ENCODE measurements at places on chromosomes 5 and 9.
A peak's percentile ranks its signal among the peaks of the same experiment; 100 is the strongest.

DNA sequence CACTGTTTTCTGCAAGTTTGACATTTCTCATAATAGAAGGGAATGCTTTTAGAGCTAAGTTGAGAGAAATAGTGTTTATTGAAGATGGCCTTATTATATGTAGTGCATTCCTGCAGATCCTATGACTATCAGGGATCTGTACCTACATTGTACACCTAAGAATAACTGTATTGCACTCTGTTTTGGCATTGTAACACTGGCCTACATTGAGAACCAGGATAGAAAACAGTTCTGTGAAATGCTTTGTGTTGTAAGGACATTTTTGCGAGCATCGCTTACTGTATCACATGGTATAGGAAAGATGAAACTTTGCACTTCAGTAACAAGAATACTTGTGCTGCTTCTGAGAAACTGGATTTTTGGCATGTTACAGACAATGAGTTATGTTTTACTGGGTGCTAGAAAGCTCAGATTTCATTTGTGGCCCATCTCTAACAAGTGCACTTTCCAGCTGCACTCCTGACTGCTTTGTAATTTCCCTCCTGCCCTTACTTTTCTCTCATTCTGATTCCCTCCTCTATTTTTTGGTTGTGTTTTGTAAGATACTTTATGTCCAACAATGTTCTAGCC is 30.6 kb downstream of the C9orf85 start:
- DNase-seq: peak; percentile 23

GRCh38 chr9:118782790-118783463 is 586.3 kb downstream of the BRINP1 start:
- no peak for DNase-seq

- DNase-seq: peak; percentile 75
These were observed 16.7 kb downstream of the NDUFAF2 start for GRCh38 chr5:60961685-60962084.

DNA sequence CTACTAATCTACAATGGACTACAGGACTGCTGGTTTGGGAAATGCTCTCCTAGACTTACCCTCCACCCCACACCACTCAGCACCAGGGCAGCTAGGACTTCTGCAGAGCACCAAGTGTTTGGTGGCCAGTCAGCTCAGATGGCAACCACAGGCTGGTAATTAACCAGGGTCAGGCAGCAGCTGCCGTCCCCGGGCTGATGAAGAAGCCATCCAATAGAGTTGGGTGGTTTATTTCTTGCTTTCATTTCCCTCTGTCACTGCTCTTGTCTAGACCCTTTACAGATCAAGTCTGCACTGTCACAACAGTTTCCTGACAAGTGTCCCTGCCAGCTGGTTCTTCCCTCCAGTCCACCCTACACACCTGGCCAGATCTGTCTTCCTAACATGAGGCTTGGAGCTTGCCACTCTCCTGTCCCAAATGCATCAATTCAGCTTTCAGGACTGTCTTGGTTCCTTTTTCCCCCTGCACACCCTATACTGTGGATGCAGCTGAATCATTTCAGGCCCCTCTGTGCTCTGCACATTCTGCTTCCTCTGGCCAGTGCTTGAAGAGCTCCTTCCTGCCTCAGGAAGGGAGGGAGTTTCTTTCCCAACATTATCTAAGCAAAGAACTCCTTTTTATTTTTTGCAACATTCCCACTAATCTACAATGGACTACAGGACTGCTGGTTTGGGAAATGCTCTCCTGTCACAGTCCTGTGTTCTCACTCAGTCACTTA is 30.2 kb upstream of the HSPA9 start:
- DNase-seq: no peak

GRCh38 chr9:21295992-21296391 is 9.1 kb downstream of the IFNA5 start:
- no peak for DNase-seq

DNA sequence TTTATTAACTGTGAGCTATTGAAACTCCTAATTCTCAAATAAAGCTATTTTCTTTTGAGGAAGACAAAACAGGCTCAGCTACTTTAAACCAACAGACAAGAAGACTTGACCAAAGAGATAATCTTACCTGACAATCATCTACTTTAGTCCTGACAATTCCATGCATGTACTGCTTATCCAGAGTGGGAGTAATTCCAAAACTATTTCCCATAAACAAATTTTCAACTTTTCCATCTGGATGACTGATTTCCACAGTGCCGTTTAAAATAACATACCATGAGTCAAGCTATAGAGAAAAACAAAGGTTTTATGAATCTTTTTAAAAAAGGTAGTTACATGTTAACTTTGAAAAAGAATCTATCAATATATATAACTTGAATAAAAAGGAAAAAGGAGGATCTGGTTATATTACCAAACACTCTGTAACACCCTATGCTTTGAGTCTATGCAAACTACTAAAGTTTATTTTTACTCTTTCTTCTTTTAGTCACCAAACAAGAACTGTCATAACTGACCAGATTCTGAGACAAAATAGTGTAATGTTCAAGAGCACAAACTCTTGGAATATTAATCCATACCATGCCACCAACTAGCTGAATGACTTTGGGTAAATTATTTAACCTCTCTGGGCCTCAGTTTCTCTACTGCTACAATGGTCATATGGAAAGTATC is 129.7 kb downstream of the RAPGEF6 start:
- DNase-seq: peak; percentile 16

- peak; percentile 99 for DNase-seq
These were observed 12.5 kb upstream of the CTSL start for GRCh38 chr9:87713278-87713987.

GRCh38 chr9:12859704-12860251 is 85.0 kb downstream of the LURAP1L start:
- peak; percentile 67 for DNase-seq

DNA sequence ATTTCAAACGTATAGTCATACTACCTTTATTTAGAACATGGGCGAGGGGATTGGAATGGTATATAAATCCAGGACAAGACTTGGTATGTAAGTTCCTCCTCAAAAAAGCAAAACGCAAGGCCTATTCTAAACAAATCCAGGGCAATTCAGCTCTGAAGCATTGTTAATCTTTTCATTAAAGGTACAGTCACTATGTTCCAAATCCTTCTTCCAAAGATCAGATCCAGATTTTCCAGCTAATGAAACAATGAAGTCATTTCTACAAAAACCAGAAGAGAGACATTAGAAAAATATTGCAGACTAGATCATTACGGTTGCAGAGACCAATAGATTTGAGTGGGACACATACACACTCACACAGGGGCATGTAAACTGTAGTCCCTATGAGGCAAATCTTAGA is 116.1 kb upstream of the BNC2 start:
- DNase-seq: peak; percentile 37

- peak; percentile 96 for DNase-seq
These were observed 19.7 kb downstream of the MYO10 start for GRCh38 chr5:16916262-16916878.

- DNase-seq: no peak
These were observed 10.9 kb upstream of the CLIC3 start for GRCh38 chr9:137007108-137007815.

DNA sequence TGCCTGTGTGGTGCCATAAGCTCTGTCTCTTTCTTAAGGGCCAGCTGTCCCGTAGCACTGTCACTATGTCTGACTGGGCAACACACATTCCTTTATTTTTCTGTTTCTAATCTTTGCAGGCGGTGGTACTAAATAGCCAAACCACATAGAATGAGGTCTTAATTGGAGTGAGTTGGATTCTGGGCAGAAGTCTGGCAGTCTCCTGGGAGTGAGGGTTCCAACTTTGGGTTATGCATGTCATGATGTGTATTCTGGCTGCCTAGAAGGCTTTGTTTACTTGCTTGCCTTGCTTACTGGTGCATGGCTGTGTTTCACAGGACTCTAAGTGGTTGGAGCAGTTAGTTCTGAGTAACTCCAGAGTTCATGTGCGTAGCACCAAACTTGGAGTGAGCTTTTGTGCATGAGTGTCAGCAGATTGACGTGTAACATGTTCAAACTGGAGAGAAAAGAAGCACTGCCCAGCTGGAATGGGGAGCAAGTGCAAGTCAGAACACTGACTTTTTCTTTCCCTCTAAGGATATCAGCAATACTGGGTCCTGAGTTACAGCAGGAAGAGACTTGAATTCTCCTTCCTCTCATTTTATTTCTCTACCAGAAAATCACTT is 185.8 kb downstream of the PCSK1 start:
- DNase-seq: peak; percentile 41

GRCh38 chr5:35598707-35599370 is 18.8 kb upstream of the SPEF2 start:
- no peak for DNase-seq

- DNase-seq: peak; percentile 65
These were observed 12.9 kb downstream of the ITGA1 start for GRCh38 chr5:52800394-52801213.

GRCh38 chr9:136939431-136939995 is 5.0 kb downstream of the FBXW5 start:
- no peak for DNase-seq

- DNase-seq: no peak
These were observed 584.9 kb downstream of the MAT2B start for GRCh38 chr5:164090358-164090757.

- DNase-seq: peak; percentile 59
These were observed 5.8 kb upstream of the TRIM41 start for GRCh38 chr5:181217111-181217802.

DNA sequence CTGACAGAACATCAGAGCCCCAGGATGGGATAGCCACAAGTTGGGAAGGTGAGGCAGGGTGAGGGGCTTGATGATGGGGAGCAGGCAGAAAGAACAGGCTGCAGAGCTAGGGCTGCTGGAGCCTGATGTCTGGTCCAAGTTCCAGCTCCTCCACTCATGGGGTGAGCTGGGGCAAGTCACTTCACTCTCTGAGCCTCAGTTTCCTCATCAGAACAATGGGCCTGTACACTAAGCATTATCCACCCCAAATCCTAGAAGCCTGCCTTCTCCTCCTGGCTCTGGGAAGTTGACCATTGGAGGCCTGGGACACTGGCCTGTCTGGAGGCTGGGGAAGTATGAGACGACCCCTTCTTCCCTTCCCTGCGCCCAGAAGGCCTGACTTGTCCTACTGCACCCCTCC is 51.8 kb upstream of the PSD2 start:
- DNase-seq: no peak

DNA sequence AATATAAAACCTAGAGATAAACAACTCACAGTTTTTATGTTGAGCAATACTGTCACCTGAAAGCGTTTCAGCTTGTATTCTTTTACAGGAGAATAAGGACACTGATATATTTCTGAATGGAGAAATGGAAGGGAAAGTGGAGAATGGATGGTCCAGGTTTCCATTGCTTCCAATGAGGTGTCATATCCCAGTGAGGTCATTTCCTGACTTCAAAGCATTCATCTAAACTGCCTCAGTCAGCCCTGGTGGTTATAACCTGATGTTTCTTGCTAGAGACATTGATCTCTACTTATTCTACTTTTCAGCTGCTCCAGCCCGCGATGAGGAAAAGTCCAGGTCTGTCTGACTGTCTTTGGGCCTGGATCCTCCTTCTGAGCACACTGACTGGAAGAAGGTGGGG is 2.6 kb downstream of the GABRA1 start:
- no peak for DNase-seq

- peak; percentile 19 for DNase-seq
These were observed 22.7 kb downstream of the CAMK2A start for GRCh38 chr5:150266871-150267291.

- no peak for DNase-seq
These were observed 26.8 kb upstream of the RASGEF1C start for GRCh38 chr5:180235846-180236245.

DNA sequence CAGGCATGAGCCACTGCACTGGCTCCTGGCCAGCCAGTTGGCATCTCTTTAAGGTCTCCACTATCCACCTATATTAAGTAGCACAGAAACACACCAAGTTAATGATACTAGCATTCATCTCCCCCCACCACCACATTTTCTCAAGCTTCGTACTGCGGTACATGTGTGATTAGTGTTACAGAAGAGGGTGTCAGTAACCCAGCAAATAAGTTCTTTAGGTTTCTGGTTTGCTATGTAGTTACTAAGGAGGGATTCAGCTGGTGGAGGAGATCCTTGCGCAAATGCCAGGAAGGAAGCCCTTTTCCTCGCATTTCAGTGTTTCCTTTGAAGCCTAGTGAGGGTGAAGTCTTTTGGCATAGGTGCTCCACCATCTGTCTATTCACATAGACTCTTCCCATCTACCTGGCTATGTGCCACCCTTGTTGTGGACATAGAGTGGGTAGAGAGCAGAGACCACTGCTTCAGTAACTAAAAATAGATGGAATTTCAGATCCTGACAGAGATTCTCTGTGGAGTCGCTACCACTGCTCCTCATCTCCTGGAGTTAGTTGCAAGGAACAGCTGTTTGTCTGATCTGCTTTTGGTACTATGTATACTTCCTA is 16.7 kb downstream of the UBE2D2 start:
- no peak for DNase-seq

DNA sequence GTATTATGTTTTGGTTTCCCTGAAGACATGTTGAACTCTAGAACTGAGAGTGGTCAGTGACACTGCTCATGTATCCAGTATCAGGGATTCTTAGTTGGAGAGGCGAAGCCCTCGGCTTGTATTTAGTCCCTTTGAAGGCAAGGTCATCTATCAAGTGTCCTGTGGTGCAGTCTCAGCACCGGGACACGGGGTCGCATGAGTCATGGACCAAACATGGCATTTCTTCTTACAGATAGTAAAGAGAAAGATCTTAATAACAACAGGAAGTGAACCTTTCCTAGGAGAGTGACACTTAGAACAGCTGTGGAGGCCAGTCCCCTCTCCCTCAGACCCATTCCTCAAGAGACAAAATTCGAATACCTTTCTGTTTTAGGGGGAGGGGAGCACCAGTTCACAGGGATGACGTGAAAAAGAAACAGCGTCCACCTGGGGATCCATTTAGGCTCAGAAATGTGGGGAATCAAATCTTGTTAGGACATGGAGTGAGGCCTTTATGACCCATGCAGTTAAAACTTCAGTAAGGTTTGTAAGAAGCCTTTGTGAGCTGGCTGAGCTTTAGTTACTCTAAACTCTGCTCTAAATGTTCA is 86.5 kb downstream of the ADGRV1 start:
- DNase-seq: no peak

DNA sequence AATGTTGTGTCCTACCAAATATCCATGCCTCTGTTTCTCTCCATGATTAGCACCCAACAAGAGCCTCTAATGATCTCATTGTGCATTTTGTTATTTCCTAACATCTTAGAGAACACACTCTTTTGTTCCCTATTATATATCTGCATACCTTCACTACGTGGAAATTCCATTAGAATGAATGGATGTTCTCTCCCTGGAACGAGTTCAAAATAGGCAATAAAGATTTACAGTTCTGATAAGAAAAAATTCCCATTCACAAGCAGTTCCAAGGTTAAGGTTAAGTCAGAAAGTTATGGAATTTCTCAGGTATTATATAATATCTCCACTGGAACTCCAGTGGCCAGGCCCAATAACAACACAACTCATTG is 83.7 kb downstream of the TRPM6 start:
- DNase-seq: no peak

DNA sequence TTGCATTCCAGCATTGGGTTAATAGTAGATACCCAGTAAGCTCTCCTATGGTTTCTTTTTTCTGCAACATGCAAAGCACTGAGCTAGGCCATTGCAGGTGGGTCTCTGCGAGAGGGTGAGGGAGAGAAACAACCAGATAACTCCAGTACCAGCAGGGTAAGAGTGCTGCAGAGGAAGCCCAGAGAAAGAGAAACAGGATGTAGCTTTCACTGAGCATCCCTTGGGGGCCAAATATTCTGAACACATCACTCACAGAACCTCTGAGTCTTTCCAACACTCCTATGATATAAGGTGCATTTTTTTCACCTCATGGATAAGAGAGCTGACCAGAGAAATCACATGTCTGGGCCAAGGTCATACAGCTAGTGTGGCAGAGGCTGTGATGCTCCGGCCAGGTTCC is 76.7 kb downstream of the TRIM32 start:
- no peak for DNase-seq

- DNase-seq: no peak
These were observed 196.4 kb downstream of the CAVIN4 start for GRCh38 chr9:100774326-100774725.
